Posterior vena cava (tissue), 2 donors: ENCODE measurements at places on chromosomes 4 and X.

GRCh38 chr4:31918891-31919290, 1198.7 kb downstream of the PCDH7 start:
- DNase-seq, result no peak

DNA sequence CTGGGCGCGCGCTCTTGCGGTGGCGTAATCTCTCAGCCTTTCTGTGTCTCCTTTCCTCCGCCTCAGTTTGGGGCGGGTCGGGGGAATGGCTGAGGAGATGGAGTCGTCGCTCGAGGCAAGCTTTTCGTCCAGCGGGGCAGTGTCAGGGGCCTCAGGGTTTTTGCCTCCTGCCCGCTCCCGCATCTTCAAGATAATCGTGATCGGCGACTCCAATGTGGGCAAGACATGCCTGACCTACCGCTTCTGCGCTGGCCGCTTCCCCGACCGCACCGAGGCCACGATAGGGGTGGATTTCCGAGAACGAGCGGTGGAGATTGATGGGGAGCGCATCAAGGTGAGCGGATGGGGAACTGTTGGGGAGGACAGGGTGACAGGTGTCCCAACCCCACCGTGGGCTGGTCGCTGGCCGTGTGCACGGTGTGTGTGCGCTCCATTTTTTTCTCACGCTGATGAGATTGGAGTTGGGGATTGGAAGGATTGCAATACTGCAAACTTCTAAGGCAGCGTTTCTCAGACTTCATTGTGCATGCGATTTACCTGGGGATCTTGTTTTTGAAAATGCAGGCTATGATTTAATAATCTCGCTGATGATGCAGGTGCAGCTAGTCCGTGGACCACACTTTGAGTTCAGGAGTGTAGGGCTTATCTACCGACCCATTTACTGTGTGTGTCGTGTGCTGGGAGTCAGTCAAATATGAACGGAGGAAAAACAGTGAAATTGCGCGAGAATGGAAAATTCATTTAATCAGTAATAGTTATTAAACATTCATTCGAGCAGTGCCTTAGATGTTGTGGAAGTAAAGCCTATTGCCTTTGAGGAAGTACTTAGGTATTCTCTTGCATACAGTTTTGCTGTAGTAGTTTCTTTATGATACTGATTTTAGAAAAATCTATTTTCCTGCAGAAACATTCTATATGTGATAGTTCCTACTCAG, at the start of gene RAB33B:
Gene RAB33B, plus strand, starts transcription at position 11 of the 935 bp plus-strand sequence. Its CDS starts 75 bp downstream, at position 86.
- peak; percentile 98 for DNase-seq

DNA sequence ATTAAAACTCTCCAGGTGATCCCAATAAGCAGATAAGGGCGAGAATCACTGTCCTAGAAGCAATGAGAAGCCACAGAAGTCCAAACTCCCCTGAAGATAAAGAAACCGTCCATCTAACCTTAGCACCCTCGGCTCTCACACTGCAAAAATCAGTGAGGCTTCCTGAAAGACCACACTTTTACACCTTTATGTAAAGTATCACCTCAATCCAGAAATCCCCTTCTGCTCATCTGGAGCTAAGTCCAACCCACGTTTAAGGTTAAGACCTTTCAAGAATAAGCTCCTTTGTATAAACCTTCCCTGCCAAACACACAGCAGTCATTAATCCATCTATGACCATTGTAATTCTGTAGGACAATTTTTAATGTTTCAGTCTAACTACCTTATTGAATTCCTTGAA, 41.7 kb downstream of the LIN54 start:
- no peak for DNase-seq

- DNase-seq, result peak; percentile 44
Measured at GRCh38 chrX:153627675-153628111, 19.3 kb upstream of the DUSP9 start.

- DNase-seq, result no peak
Measured at GRCh38 chr4:151193414-151193813, 83.5 kb upstream of the PRSS48 start.
